Natural killer cell treated with Interleukin-12 subunit alpha and Interleukin-12 subunit beta and Interleukin-15 and Interleukin-18, amount 100 ng/mL, for 72 hours (primary cell): ENCODE measurements at places on chromosomes 2 and 18.

DNA sequence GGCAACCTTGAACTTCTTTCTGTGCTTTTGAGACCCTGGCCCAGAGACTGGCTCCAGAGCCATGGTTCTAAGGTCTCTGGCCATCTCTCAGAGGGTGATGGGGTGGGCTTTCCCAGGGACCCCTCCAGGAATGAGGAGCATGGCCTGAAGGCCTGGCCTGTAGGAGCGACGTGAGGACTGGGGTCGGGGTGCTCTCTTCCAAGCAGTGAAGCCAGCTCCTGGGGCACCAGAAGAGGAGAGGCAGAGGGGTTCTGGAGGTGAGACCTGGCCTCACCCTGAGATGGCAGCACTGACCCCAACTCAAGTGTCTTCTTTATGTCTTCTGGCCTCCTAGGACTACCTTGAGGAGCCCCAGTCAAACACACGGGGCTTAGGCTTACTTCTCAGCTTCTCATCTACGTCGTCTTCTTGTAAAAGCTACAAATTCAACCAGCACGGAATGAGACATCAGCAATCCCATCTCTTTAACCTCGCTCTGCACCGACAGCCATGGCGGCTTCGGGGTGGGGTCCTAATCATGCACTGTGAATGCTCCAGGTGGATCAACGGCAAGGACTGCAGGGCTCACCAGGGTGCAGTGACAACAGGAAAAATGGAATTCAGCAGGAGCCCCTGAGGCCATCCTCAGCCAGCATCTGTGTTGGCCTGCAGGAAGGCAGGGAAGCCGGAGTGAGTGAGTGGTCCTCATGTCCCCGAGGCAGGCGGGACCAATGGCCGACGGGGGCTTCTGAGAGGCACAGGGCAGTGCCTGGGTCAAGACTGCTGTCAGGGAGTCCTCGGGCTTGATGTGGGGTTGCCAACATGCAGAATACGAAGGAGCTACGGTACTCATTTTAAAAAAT lies 214.1 kb downstream of the HDAC4 start:
- no peak for DNase-seq

DNA sequence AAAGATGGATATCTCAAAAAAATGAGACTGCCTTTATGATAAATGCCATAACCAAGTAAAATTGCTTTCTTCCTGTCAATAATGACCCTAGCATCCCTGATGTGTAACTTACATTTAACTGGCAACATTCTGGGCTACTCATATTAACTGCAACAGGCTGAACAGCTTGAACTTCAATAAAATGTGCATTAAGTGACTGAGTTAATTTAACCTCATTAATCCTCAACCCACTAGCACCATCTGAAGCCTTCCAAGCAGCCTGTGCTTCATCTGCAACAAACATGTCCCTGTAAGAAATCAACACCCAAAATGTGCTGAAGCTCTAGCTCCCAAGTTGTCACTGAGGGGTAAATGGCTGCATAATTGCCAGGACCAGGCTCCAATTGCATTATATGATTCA lies 296.2 kb upstream of the ZC3H15 start:
- DNase-seq: no peak

- DNase-seq: no peak
Measured at GRCh38 chr2:173571021-173571821, 216.5 kb downstream of the CDCA7 start.

DNA sequence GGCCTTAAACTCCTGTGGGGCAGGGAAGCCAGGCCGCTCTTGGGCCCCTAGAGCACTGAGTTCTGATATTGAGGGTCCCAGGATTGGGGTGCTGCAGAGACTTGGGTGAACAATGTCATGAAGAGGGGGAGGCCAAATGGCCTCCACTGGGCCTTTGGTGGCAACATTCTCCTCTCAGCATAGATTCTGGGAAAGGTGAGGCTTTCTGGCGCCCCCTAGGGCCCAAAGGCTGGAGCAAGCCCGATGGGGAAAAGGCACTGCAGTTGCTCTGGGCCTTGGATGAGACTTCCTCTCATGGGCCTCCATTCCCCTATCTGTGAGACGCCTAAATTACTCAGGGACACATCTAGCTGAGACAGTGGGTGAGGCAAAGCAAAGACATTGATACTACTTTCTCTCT lies 84.8 kb downstream of the ACAA2 start:
- DNase-seq: no peak

DNA sequence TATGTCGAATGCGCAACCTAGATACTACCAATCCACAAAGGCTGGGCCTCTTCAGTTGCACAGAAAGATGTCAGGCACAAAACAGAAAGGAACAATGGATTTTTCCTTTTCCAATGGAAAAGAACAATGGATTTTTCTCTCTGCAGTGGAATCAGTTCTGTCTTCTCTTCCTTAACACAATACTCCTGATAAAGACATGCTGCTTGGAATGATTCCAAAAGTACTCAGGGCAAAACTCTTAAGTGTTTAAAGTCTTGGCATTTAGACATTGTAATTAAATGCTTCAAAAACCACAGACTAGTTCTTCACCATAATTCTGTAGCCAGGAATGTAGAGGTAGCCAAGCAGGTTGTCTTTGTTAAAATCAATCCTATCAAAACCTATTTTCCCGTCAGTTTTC lies 46.7 kb upstream of the FLACC1 start:
- DNase-seq: no peak
